WTC11 (cell line): ENCODE measurements at places on chromosomes 3 and 15.

DNA sequence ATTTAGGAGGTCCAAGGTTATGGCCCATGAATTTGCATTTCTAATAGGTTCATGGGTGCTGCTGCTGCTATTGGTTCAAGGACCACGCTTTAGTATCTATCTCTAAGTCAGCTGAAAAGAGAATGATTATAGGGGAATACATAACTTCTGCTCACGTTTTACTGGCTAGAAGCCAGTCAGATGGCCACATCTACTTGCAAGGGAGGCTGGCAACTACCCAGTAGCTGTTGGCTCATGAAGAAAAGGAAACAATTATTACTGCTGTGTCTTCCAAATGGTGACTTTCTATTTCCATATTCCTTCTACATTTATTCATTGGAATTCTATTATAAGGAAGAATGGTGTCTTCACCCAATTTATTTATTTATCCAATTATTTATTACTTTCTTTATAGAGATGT is 54.2 kb downstream of the SLC25A36 start:
- DNase-seq: no peak

DNA sequence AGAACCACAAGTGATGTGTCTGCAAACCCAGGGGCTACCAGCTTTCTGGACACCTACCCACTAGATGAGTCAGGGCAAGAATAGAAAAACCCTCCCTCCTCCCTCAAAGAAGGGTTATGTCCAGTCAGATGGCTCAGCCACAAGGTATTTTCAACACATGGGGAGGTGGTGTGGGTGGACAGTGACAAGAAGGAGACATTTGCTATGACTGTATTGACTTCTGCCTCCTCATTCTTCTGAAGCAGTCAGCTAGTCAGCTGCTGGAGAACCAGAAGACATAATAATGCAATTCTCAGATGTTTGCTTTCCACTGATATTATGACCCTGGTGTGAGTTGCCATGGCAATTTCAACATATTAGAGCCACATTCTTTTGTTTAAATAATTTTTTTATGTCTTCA is 66.7 kb upstream of the GOLGA8B start:
- DNase-seq: no peak

- DNase-seq: peak; percentile 70
Observed at GRCh38 chr3:117019082-117019713, 309.6 kb downstream of the TUSC7 start.

- no peak for DNase-seq
Observed at GRCh38 chr15:69232765-69233164, 65.9 kb upstream of the PAQR5 start.

- DNase-seq: no peak
Observed at GRCh38 chr3:127438951-127439350, 151.1 kb upstream of the PRR20G start.

- no peak for DNase-seq
Observed at GRCh38 chr15:68051109-68051508, 3.0 kb upstream of the PIAS1 start.

GRCh38 chr15:96336596-96337364 is 6.3 kb downstream of the NR2F2 start:
- no peak for DNase-seq

DNA sequence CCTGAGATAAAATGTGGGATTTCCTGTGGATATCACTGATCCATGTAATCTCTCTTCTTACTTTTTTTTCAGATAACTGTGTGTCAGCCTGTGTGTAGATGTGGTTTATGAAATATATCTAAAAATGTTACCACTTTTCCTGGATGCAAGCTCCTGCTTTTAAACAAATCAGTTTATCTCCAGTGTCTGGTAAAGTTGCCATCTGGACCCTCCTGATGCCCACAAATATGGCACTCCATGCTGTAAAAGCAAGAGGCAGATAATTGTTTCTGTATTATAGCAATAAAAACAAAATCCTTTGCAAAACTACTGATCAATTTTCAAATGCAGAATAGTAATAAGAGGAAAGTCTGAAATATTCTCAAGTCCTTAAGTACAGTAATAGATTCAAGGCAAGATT is 7.6 kb upstream of the DCLK3 start:
- DNase-seq: no peak

- DNase-seq: no peak
Observed at GRCh38 chr3:139024968-139025367, 4.2 kb upstream of the PRR23B start.

DNA sequence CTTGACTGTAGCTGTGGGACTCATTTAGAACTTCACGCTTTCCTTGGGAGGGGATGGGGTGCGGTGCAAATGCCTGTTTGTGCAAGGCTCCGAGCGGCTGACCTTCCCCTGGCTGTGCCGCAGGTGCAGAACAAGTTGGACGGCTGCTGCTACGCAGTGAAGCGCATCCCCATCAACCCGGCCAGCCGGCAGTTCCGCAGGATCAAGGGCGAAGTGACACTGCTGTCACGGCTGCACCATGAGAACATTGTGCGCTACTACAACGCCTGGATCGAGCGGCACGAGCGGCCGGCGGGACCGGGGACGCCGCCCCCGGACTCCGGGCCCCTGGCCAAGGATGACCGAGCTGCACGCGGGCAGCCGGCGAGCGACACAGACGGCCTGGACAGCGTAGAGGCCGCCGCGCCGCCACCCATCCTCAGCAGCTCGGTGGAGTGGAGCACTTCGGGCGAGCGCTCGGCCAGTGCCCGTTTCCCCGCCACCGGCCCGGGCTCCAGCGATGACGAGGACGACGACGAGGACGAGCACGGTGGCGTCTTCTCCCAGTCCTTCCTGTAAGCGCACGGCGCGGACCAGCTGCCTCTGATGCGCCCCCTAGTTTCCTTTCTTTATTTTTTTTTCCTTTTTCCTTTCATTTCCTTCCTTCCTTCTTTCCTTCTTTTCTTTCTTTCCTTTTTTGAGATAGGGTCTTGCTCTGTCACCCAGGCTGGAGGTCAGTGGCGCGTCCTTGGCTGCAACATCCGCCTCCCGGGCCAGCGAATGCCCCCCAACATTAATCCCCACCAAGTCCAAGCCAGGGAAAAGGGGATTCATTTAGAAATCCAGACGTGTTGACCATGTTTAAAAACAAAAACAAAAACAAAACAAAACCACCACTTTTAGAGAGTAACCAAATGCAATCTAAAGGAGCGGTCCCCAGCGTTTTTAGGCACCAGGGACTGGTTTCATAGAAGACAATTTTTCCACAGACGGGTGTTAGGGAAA is 42.7 kb downstream of the EIF2AK4 start:
- DNase-seq: peak; percentile 60

- DNase-seq: no peak
Observed at GRCh38 chr15:95937128-95937528, 393.4 kb upstream of the NR2F2 start.

GRCh38 chr3:123337226-123337625 is 111.7 kb downstream of the ADCY5 start:
- DNase-seq: no peak

DNA sequence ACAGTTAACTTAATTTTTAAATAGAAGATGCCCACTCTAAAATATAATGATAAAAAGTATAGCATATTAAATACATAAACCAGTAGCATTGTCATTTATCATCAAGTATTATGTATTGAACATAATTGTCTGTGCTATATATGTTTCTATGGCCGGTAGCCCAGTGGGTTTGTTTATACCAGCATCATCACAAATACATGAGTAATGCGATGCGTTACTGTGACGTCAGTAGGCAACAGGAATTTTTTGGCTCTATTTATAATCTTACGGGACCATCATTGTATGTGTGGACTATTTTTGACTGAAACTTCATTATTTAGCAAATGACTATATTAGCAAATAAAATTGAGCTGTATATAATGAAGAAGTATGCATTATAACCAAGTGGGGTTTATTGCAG is 82.1 kb downstream of the FLNB start:
- DNase-seq: no peak

GRCh38 chr15:66291816-66292570 is 1.4 kb upstream of the DIS3L start:
- DNase-seq: no peak

- no peak for DNase-seq
Observed at GRCh38 chr3:23067116-23067515, 136.0 kb upstream of the UBE2E2 start.

GRCh38 chr3:129312021-129312639 is 33.5 kb downstream of the HMCES start:
- no peak for DNase-seq

DNA sequence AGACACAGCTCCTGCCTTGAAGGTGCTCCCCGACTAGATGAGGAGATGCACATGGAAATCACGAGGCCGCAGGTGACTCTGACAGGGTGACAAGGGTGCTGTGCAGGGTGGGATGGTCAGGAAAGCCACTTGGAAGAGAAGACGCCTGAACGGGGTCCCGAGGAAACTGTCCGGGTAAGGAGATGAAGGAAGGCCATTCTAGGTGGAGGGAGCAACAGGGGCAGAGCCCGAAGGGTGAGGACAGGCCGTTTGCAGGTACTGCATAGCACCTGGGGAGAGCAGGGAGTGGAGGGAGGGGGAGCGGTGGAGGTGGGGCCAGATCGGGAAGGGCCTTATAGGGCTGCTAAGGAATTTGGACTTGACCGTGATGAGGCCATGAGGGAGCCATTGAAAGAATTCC is 105.6 kb upstream of the DLG1 start:
- no peak for DNase-seq

DNA sequence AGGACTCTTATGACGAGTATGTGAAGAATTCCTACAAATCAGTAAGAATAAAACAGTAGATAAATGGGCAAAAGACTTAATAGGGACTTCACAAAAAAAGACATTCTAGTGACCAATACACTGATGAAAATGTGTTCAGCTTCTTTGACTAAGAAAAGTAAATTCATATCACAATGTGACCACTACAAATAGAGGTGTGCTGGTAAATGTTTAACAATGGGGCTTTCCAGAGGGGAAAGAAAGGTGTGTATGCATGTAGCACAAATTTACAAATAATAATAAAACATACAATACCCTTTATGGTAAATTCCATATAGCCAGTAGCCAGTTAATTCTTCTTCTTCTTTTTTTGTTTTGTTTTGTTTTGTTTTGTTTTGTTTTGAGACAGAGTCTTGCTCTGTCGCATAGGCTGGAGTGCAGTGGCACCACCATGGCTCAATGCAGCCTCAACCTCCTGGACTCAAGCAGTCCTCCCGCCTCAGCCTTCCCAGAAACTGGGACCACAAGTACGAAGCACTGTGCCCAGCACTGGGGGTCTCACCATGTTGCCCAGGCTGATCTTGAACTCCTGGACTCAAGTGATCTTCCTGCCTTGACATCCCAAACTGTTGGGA is 17.5 kb upstream of the NMD3 start:
- DNase-seq: no peak

DNA sequence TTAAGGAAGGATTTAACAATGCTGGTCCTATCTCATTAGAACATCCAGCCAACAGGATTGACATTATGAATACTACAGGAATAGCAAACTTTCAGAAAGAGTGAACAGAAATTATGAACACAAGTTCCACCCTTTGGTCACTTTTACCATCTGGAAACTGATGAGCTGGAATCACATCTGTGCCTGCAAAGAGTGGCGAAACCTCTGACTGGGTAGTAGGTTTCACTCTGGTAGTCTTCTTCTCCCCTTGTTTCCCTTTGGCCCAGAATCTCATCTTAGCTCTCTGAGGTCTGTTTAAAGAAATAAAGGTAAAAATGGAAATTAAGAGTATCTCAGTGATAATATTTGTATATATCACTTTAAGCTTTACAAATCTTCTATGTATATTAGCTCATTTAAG is 73.1 kb downstream of the NR2E3 start:
- no peak for DNase-seq

DNA sequence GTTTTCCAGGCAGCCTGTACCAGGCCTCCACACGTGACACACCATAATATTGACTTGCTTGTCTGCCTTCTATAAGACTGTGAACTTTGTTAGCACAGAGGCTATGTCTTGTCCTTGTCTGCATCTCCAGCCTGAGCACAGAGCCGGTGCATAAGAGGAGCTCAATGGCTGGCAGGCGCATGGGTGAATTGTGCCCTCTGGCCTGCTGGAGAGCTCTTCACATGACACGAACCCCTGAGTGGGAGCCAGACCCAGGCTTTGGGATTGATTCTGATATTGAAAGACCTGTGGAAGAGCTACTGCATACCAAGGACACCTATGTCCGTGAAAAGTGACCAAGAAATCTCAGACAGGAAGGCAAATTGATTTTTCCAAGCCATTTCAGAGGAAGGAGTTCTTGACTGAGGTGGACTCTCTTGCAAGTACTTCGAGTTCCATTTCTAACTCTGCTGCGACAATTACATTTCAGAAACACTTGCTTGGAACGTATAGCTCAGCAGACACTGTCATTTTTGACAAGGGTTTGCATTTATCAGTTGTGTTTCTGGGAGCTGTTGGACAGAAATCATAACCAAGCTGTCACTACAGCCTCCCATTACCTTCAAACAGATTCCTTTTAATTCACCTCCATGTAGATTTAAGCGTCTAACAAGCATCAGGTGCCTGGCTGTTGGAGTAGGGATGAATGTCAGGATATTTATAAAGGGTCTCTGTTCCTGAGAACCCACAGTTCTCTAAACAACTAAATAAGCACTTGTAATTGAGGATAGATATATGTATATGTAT is 281.3 kb downstream of the WDR72 start:
- DNase-seq: no peak

DNA sequence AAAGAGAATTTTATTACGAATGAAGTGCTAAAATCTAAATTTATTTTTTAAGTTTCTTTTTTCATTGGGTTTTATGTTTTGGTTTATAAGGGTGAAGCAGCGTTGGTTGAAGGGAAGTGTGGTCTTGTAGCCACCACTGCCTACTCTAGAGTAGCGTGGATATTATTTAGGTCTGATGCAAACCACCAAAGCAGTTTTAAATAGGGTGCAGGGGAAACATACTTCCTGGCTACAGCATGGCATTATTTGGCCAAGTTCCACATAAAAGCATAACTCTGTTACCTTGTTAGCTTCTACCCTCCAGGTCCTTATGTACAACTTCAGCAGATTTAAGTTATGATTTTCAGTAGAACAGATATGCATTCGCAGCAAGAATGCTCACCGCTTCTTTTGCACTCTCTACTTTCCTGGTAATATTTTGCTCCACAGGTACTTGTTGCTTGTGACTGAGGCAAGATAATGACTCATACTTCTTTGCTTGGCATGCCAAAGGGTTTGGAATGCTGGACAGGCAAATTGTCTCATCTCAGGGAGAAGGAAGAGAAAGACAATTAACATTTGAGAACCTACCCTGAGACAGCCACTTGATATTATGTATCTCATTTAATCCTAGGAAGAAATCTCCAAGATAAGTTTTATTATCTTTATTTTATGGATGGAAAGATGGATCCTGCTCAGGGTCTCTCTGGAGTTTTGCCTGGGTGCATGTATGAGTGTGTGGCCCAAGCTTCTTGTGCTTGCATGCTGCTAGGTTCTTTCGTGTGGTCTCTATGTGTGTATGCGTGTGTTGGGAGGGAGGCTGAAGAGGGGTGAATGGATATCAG is 5.4 kb downstream of the TGFBR2 start:
- no peak for DNase-seq

GRCh38 chr15:101568821-101569555 is 79.5 kb upstream of the PCSK6 start:
- DNase-seq: no peak

DNA sequence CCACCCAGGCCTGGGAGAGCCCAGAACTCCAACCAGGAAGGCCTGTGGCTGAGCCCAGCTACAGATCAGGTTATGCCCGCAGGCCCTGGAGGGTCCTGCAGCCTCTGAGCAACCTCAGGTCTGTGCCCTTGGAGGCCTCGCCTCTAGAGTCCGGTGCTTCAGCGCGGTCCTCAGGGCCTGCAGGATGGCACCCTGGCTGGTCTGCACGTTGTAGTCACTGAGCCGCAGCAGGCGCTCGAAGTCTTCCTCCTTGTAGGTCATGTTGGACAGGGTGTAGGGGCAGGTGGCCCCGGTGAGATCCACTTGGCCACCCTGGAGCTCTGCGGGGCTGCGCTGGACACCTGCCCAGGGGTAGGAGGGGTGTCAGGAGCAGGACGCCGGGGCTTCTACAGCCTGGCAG is 25.8 kb downstream of the PLA2G4D start:
- no peak for DNase-seq
